ENCODE measurements at places on chromosomes 11 and 22.
A peak's percentile ranks its signal among the peaks of the same experiment; 100 is the strongest.

DNA sequence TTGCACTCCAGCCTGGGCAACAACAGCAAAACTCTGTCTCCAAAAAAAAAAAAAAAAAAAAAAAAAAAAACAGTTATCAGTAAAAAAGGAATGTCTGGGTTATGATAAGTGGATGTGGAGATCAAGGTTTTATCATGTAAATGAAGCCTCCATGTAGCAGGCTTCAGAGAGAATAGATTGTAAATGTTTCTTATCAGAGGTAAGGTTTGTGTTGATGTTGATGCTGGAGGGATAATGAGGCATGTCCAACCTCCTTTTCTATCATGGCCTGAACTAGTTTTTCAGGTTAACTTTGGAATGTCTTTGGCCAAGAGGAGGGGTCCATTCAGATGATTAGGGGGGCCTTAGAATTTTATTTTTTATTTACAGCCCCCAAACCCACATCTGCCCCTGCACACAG lies 35.4 kb upstream of the TREH start:
- no peak for DNase-seq

- no peak for DNase-seq
Measured at GRCh38 chr11:70828593-70829082, 423.7 kb downstream of the SHANK2 start.

- DNase-seq: no peak
Measured at GRCh38 chr11:132535830-132536229, 996.5 kb downstream of the OPCML start.

GRCh38 chr22:47144076-47144765 lies 381.8 kb downstream of the TBC1D22A start:
- no peak for DNase-seq

GRCh38 chr11:78417175-78417887 lies at the start of gene GAB2:
TSS of gene GAB2 (minus strand) at chr11:78417820. CDS start at chr11:78417720, 100 bp downstream.
- peak; percentile 65 for DNase-seq

- DNase-seq: peak; percentile 68
Measured at GRCh38 chr22:47878460-47878859, 1116.0 kb downstream of the TBC1D22A start.

GRCh38 chr11:32450372-32450771 lies 15.0 kb upstream of the WT1 start:
- DNase-seq: no peak

- peak; percentile 75 for DNase-seq
Measured at GRCh38 chr11:20754933-20755332, 85.5 kb downstream of the NELL1 start.

- DNase-seq: no peak
Measured at GRCh38 chr11:24793479-24793878, 296.6 kb downstream of the LUZP2 start.

DNA sequence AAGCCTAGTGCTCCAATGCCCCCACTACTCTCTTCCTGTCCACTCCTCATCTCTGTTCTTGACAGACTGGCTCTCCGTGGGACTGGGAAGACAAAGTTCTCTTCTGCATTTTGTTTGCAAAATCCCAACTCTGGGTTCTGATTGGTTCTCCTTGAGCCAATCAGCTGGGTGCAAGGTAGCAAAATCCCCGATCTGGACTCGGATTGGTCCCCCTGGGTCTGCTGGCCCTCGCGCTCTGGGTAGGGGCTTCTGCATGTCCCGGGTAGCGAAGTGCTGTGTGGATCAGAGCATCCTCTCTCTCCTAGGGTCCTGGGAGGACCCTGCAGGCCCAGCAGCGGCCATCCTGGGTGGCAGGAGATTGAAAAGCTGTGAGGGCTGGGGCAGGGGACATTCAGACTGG lies 22.3 kb upstream of the A4GALT start:
- DNase-seq: no peak

DNA sequence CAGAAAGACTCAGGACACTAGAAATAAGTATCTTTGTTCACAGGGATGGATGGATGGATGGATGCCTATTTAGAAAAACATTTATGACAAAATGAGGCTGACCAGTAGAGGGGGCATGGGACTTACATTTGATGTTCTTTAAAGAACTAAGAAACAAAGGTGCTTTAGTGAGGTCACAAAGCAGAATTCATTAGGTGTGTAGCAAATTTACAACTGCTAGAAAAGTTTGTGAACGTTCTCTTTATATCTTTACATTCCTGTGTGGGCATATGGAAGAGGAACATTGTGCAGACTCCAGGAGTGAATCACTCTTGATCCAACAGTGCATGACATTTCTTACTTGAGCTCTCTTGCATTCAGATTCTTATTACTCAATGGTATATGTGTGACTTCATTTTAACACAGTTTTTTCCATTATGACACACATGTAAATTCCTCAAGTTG lies 15.8 kb upstream of the SIK2 start:
- no peak for DNase-seq

GRCh38 chr11:106238704-106239360 lies 161.4 kb downstream of the AASDHPPT start:
- no peak for DNase-seq

GRCh38 chr11:66073669-66074068 lies 3.6 kb downstream of the PACS1 start:
- DNase-seq: no peak

- DNase-seq: no peak
Measured at GRCh38 chr22:47374901-47375575, 612.6 kb downstream of the TBC1D22A start.

GRCh38 chr11:132981131-132981956 lies 551.0 kb downstream of the OPCML start:
- DNase-seq: no peak

DNA sequence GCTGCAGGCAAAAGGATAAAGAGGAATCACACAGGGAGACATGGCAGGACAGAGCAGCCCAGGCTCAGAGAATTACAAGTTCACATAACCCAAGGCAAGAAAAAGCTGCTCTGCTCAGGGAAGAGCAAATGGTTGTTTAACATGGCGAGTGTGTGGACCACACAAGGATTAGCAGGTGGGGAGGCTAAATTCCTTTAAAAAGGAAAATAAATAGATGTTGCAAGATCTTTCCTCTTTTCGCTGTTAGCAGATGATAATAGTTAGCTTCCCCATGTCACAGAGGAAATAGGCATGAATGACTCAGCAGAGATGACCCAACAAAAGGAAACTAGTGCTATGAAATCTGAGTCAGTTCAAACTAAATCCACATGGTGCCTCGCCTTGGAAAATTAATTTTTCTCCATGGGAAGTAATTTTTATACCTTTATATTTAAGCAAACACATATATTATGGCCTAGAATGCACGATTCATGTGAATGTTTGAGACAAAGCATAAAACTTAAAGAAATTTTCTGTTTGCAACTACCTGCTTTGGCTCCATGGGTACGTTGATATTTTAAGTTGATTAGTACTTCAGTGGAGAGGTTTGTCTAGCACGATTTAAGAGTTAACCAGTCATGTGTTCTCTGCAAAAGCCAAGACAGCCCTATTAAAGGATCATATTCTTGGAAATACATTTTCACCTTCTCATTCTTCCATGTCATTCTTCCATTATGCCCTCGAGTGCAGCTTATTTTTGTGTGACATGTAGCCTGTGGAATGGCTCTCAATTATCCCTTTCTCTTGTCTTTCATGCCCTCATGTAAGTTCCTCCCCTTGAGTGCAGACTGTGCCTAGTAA lies 38.5 kb upstream of the FJX1 start:
- DNase-seq: no peak

DNA sequence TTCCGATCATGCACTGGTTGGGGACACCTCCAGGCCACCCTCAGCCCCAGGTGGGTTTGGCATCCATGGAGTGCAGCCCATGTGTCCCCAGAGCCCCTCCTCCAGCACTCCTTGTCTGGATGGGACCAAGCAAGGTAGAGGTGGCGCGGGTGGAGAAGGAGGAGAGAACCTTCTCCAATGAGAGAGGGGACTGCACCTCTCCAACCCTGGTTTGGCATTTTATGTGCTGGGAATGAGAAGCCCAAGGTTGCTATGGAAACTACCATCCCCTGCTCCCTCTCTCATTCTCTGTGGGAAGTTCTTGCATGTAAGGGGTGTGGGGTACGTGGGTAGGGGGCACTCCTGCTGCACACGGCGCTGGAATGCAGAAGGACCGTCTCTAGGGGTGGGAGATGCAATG lies 21.8 kb upstream of the RASD2 start:
- DNase-seq: no peak

- DNase-seq: peak; percentile 8
Measured at GRCh38 chr11:10619131-10619680, 50.7 kb upstream of the LYVE1 start.

DNA sequence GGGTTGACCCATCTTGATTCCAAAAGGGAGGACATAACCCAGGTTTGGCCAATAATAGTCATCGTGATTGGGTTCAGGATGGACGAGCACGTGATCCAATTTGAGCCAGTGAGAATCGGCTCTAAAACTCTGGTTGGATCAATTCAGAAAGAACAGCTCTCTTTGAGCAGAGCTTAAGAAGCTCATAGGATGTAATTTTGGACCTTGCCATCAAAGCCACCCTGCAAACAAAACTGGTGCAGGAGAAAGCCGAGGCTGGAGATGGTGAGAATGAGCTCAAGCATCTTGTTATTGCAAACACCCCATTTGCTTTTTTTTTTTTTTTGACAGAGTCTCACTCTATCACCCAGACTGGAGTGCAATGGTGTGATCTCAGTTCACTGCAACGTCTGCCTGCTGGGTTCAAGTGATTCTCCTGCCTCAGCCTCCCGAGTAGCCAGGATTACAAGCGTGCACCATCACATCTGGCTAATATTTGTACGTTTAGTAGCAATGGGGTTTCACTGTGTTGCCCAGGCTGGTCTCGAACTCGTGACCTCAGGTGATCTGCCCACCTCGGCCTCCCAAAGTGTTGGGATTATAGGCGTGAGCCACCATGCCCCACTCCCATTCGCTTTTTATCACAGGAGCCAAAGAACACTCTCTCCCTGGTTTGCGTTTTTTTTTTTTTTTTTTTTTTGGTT lies 13.8 kb upstream of the MIAT start:
- no peak for DNase-seq

DNA sequence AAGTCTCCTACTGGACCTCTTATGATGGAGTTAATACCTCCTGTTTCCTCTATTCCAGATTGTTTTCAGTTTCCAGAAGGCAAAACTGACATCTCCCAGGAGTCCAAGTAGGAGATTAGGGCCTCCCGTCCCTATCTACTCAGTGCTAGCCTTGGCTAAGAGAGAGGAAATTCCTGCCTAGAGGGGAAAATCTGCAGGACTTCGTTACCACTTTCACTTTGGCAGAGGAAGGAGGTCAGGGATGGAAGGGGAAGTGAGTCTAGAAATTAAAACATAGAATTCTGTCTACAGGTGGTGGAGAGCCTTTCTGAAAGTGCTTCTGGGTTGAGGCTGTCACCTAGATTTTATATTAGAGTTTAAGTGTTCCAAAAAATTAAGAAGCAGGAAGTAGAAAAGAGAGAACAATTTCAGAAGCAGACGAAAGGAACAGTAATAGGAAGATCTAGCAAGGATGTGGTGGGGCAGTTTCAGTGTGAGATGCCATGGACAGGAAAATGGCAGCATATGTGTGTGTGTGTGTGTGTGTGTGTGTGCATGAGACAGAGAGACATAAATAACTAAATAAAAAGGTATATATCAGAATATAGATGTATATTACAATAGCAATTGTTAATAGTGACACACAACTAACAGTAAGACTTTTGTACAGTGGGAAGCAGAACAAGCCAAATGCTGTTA lies 2.4 kb upstream of the TRIM68 start:
- DNase-seq: no peak

GRCh38 chr22:29260601-29261315 lies 7.0 kb downstream of the RHBDD3 start:
- DNase-seq: no peak

- DNase-seq: no peak
Measured at GRCh38 chr11:95065336-95065735, 1.4 kb upstream of the SRSF8 start.

GRCh38 chr11:12397931-12398334 lies 20.6 kb downstream of the PARVA start:
- DNase-seq: peak; percentile 95

DNA sequence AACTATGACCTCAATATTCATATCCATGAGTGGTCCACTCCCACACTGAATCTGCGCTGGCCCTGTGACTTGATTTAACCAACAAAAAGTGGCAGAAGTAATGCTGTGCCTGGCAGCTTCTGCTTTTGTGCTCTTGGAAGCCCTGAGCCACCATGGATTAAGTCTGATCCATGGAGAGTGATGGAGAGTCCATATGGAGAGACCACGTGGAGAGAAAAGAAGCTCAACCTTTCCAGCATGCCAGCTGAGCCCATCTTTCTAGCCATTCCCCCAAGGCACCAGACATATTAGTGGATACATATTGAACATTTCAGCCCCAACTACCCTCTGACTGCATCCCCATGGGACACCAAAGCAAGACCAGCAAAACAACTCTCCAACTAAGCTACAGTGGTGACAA lies 16.0 kb downstream of the LRRC55 start:
- DNase-seq: no peak

DNA sequence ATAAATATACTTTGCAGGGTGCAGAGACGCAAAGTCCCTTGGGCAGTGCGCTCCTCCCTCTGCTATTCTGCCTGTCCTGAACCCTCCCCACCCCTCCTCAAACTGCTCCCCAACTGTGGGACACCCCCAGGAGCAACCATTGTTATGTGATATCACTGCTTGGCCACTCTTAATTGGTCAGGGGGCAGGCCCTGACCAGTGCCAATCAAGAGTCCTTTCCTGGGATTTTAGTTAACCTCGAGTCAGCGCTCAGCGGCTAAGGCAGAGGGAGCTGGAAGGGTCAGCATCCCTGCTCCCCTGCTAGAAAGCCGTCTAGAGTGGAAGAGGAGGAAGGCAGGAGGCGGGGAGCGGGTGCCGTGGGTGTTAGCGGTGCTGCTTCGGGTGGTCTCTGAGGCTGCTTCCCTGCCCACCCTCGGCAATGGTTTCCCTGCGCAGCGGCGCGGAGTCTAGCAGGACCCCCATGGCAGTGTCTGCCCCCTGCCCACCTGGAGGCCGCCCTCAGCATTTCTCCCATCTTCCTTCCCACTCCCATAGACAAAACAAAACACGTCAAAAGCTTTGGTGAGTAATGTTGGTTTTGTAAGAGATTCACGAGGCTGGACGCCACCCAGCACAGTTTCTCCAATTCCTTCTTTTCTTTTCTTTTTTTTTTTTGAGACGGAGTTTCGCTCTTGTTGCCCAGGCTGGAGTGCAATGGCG lies 38.4 kb upstream of the A4GALT start:
- DNase-seq: no peak
